Naive thymus-derived CD4-positive, alpha-beta T cell (primary cell): ENCODE measurements at places on chromosomes 3 and 15.
A peak's percentile ranks its signal among the peaks of the same experiment; 100 is the strongest.

DNA sequence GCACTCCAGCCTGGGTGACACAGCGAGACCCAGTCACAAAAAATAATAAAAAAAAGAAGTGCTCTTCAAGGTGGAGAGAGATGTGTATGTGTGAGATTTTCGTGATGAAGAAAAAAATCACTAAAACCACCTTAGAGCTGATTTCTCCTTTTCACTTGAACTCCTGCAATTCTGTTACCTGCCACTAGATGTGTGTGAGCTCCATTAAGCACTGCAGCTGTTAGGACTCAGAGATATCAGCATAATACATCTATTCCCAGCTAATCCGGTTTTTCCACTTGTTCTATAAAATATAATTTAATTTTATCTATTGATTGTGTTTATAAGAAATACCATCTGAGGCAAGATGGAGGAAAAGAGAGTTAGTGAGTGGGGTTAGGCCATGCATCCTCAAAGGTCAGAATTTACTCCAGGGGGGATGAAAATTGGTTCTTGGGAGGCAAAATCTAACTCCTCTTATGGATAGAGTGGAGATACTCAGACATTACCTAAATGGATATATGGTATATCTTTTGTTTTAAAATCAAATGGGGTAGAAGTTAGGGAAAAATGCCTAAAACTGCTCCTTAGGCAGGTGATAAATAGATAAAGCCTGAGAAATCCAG, 152.7 kb downstream of the IL20RB start:
- no peak overlapping the region for H3K27ac ChIP-seq
- no peak for DNase-seq
- no peaks in the 10 kb centered on the region for H3K36me3 ChIP-seq
- H3K4me1 ChIP-seq: no peaks in the 10 kb centered on the region

- H3K4me3 ChIP-seq: no peak overlapping the region
- H3K4me1 ChIP-seq: no peaks in the 10 kb centered on the region
- H3K36me3 ChIP-seq: no peaks in the 10 kb centered on the region
- H3K27ac ChIP-seq: no peak overlapping the region
- no peaks in the 10 kb centered on the region for H3K27me3 ChIP-seq
Observed at GRCh38 chr3:134600685-134601463, 49.9 kb downstream of the KY start.

GRCh38 chr15:78018946-78019644, 58.4 kb downstream of the TBC1D2B start:
- peaks cover 15% of the 10 kb centered on the region for H3K36me3 ChIP-seq
- DNase-seq: no peak
- H3K4me1 ChIP-seq: no peaks in the 10 kb centered on the region
- no peak overlapping the region for H3K27ac ChIP-seq
- no peak overlapping the region for H3K4me3 ChIP-seq
- H3K27me3 ChIP-seq: no peaks in the 10 kb centered on the region

- H3K4me3 ChIP-seq: no peak overlapping the region
- DNase-seq: no peak
- no peaks in the 10 kb centered on the region for H3K27me3 ChIP-seq
- no peaks in the 10 kb centered on the region for H3K36me3 ChIP-seq
Observed at GRCh38 chr3:172082269-172082668, 42.9 kb downstream of the FNDC3B start.

DNA sequence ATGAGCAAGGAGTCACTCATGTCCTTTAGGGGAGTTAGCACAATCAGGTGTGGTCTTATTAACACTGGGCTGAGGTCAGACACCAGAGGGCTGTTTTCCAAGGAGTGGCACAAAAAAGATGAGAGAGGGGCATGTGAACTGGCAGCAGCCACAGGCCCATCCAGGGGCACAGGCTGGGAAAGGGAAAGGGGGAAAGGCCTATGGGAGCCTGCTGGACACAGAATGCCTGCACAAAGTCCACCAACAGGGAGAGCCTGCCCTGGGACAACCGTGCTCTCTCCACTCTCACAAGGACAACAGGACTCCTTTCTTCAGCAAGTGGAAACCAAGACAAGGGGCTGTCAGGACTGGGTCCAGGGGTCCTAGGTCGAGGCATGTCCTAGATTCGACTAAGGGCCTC, 109.6 kb downstream of the ADCY5 start:
- H3K4me3 ChIP-seq: no peak overlapping the region
- H3K4me1 ChIP-seq: no peaks in the 10 kb centered on the region
- DNase-seq: no peak
- H3K27me3 ChIP-seq: no peaks in the 10 kb centered on the region

DNA sequence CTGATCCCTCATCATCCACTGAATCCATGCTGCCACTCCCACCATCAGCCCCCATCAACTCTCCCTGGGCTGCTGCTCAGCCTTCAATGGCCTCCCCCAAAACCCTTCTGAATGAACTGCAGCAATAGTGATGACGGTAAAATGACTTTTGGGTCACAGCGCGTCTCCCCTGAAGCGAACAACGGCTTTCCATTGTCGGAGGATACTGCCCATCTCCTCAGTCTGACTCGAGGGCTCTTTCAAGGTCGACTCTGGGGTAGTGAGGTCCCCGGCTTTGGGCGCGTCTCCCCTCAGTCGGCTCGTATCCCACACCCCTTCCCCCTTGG, 57.2 kb upstream of the ZBTB38 start:
- H3K27ac ChIP-seq: peak overlapping the region; percentile 77
- H3K4me1 ChIP-seq: peaks cover 49% of the 10 kb centered on the region
- peak overlapping the region; percentile 80 for H3K4me3 ChIP-seq
- H3K36me3 ChIP-seq: no peaks in the 10 kb centered on the region
- no peaks in the 10 kb centered on the region for H3K27me3 ChIP-seq
- no peak for DNase-seq

DNA sequence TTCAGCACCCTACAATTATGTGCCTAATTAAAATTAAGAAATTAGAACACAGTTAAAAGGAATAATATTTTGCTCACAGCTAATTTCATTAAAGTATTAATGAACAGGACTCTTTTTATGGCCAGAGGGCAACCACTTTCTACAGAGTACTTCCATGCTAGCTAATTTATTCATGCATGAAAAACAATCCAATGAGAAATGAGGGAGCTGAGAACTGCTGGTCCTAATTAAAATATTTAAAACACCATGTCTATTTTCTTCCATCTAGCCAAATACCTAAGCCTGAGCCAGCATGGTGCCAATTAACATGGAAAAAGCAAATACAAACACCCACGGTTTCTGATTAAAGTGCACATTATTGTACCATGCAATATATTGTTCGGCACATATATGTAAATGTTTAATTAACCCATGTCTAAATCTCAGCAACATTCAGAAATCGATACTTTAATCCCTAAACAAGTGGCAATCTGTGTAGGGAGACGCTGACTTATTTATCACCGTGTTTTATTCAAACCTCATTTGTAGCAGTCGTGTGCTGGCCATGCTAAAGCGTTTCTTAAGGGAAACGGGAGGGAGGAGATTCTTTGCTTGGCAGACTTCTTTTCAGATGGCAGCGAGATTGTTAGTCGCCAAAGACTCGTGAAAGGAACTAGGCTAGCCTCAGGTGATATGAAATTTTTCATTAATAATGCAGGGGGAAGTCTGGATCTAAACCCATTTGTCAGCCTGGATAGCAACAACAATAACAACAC, 193.5 kb downstream of the ANXA2 start:
- H3K27me3 ChIP-seq: peaks cover 2% of the 10 kb centered on the region
- H3K27ac ChIP-seq: no peak overlapping the region
- H3K4me3 ChIP-seq: no peak overlapping the region
- no peaks in the 10 kb centered on the region for H3K4me1 ChIP-seq
- H3K36me3 ChIP-seq: no peaks in the 10 kb centered on the region

DNA sequence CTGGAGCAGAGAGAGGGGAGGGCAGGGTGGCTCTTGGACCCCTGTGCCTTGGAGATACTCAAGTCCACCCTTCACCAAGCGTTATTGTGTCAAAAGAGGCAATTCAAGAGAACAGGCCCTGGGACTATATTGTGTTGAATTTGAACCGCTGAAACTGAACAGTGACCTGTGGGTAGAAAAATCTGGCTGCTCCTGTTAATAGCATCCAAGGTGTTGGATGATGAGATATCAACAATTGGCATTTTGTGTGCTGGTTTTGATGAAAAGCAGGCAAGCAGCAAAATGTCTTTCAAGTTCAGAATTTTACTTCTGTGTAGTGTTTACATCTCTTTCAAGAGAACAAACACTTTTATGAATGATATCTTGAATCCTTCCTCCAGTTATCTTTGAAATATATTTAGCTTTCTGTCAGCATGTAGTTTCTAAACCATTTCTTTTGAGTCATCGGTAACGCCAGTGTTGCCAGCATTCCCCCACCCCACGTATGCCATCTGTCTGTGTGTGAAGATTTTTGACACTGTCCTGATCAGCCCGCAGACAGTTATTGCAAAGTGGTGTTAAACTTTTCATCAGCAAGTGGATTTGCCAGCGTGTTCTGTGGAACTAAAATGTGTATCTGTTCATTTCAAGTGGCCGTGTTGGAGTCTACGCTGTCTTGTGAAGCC, 34.8 kb downstream of the PDHB start:
- no peaks in the 10 kb centered on the region for H3K4me1 ChIP-seq
- H3K27me3 ChIP-seq: no peaks in the 10 kb centered on the region
- peaks cover 66% of the 10 kb centered on the region for H3K36me3 ChIP-seq
- H3K4me3 ChIP-seq: no peak overlapping the region

GRCh38 chr15:88124199-88124598, 132.3 kb downstream of the NTRK3 start:
- no peak overlapping the region for H3K4me3 ChIP-seq
- H3K27ac ChIP-seq: no peak overlapping the region
- no peaks in the 10 kb centered on the region for H3K27me3 ChIP-seq
- no peaks in the 10 kb centered on the region for H3K36me3 ChIP-seq
- no peaks in the 10 kb centered on the region for H3K4me1 ChIP-seq

GRCh38 chr3:64129581-64129980, 95.7 kb downstream of the PRICKLE2 start:
- no peaks in the 10 kb centered on the region for H3K4me1 ChIP-seq
- DNase-seq: no peak
- H3K36me3 ChIP-seq: no peaks in the 10 kb centered on the region
- H3K27ac ChIP-seq: no peak overlapping the region
- no peaks in the 10 kb centered on the region for H3K27me3 ChIP-seq
- H3K4me3 ChIP-seq: no peak overlapping the region

GRCh38 chr3:19652336-19652735, 281.7 kb downstream of the EFHB start:
- H3K4me1 ChIP-seq: no peaks in the 10 kb centered on the region
- no peaks in the 10 kb centered on the region for H3K36me3 ChIP-seq
- no peaks in the 10 kb centered on the region for H3K27me3 ChIP-seq

DNA sequence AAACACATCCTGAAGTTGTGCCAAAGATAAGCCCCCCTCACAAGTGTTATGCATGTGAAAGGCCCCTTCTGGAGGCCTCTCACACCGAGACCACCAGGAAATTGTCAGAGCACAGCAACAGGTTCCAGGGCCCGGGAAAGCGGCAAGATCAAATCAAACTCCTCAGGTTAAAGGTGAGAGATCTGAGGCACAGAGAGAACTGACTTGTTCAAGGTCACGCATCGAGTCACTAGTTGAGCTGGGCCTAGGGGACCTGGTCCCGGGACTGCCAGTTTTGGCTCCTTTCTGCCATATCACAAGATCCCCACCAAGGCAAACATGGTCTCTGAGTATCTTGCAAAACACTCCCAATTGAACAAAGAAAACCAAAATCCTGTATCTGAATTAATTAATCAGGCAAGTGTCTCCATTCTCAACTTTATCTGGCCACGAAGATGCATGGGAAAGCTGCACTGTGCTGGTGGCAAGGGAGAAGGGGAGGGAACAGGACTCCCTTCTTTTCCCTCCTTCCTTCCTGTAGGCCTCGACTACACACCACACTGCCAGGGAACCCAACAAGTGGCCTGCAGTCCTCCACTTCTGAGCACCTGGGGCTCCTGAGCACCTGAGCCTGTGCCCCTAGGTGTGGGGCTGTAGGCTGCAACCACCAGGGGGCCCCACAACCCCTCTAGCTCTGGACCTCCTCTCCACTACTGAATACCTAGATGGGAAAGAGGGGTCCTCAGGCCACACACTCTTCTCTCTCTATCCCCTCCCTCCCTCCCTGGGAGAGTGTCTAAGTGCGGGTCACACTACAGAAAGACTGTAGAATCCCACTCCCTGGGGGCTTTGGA, 37.3 kb downstream of the ANP32A start:
- H3K36me3 ChIP-seq: no peaks in the 10 kb centered on the region
- H3K4me1 ChIP-seq: peaks cover 5% of the 10 kb centered on the region
- no peak overlapping the region for H3K27ac ChIP-seq
- no peaks in the 10 kb centered on the region for H3K27me3 ChIP-seq

DNA sequence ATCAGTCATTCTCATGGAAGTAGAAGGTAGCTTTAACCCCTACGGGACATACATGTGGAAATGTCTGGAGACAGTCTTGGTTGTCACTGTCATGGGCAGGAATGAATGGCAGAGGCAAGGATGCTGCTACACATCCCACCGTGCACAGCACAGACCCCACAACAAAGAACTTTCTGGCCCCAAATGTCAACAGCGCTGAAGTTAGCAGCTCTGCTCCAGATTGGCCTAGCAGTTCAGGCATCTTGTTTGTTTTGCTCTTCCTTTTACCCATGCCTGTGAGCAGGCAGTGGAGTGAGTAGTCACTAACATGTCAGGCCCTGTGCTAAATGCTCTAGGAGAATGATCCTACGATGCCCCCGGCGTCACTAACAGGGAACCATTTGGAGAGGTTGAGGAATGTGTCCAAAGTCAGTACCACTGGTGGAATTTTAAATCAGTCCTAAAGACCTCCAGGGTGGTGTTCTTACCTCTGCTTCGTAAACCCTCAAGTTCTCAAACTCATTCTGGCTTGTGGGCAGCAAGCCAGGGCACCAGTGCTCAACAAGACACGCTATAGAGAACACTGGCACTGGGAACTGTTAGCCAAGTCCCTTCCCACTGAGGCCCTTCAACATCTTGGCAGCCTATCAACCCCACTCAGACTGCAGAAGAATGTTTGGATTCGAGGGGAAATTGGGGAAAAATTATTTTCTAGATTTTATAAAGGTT, 142.2 kb downstream of the FOXP1 start:
- H3K27ac ChIP-seq: peak overlapping the region; percentile 90
- H3K36me3 ChIP-seq: no peaks in the 10 kb centered on the region
- no peak for DNase-seq
- peak overlapping the region; percentile 3 for H3K4me3 ChIP-seq

GRCh38 chr3:176798680-176799079, 398.6 kb downstream of the TBL1XR1 start:
- no peaks in the 10 kb centered on the region for H3K27me3 ChIP-seq
- H3K4me3 ChIP-seq: no peak overlapping the region
- no peak for DNase-seq
- no peaks in the 10 kb centered on the region for H3K36me3 ChIP-seq
- H3K27ac ChIP-seq: no peak overlapping the region
- H3K4me1 ChIP-seq: no peaks in the 10 kb centered on the region

- no peak overlapping the region for H3K27ac ChIP-seq
- no peaks in the 10 kb centered on the region for H3K27me3 ChIP-seq
- H3K36me3 ChIP-seq: no peaks in the 10 kb centered on the region
- DNase-seq: no peak
- no peak overlapping the region for H3K4me3 ChIP-seq
- no peaks in the 10 kb centered on the region for H3K4me1 ChIP-seq
Observed at GRCh38 chr3:53169045-53169831, 8.2 kb downstream of the PRKCD start.

DNA sequence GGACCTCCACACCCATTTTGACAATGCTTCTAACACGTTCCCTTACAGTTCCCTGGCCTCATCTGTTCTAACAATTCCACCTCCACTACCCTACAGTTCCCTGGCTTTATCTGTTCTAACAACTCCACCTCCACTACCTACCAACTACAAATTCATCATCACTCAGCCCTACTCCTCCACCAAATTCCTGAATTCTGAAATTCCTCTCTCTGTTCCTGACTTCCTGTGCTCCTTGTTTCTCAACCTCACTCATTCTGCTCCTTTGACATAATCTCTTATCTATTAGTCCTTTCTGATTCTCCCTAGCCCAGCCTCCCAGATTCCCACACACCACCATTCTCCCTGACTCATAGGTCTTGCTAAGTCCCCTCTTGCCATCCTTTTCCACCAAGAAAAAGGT, 22.5 kb downstream of the UPK1B start:
- H3K27me3 ChIP-seq: no peaks in the 10 kb centered on the region
- H3K4me3 ChIP-seq: no peak overlapping the region
- no peaks in the 10 kb centered on the region for H3K36me3 ChIP-seq
- no peak for DNase-seq
- H3K4me1 ChIP-seq: no peaks in the 10 kb centered on the region
